ENCODE measurements at places on chromosomes 1 and 21.

DNA sequence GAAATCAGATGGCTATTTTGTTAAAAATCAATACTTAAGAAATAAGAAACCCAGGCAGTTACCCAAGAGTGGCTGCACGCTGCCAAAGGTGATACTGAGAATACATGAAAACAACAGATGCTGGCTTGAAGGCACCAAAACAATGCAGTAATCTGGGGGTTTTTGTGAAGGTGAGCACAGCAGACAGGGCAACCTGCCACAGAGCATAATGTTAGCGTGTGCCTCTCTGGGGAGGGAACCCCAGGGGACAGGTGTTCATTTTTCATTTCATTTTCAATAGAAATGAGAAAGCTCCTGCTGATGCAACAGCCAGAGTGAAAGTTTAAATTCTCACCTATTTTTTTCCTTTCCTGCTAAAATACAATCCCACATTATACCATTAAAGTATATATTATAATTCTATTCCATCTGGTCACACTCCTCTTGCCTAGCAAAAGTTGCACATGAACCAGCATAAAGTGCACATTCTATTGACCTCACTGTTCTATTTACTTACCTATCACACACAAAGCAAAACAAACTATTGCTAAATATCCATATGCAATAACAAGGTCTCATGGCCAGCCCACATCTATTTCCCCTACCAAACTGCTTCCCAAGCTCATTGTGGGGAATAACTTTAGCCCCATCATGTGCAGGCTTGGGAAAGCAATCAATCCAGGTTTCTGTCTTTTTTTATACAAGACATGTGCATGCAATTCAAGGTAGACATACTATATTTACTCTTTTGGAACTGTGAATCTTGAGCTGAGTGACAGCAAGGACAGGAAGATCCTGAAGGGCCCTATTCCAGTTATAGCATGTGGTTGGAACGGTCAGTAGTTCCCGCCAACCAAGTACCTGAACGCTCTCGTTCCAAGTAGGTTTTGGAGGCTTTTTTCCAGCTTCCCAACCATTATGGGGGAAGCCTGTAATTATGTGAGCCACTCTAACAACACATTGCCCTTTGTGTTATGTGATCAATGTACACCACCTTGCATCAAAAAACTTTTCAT, 173.6 kb downstream of the RERE start:
- no peak for DNase-seq

- DNase-seq = no peak
Observed at GRCh38 chr1:246638941-246639655, 72.8 kb downstream of the CNST start.

DNA sequence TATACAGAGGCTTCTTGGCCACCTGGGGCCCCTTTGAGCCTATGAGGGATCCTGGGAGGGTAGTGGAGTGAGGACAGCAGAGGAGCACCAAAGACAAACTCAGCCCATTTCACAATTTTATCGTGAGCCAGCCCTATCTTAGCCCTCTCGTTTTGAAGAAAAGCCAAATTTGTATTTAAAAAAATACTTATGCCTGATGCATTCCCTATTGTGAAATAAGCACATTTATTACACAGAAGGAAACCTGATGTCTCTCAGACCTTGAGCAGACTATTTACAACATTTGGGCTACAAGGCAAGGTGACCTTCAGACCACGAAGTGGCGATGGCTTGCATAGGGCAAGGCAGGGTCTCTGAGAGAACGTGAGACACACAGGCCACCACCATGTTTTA, 41.3 kb upstream of the H6PD start:
- DNase-seq = no peak

DNA sequence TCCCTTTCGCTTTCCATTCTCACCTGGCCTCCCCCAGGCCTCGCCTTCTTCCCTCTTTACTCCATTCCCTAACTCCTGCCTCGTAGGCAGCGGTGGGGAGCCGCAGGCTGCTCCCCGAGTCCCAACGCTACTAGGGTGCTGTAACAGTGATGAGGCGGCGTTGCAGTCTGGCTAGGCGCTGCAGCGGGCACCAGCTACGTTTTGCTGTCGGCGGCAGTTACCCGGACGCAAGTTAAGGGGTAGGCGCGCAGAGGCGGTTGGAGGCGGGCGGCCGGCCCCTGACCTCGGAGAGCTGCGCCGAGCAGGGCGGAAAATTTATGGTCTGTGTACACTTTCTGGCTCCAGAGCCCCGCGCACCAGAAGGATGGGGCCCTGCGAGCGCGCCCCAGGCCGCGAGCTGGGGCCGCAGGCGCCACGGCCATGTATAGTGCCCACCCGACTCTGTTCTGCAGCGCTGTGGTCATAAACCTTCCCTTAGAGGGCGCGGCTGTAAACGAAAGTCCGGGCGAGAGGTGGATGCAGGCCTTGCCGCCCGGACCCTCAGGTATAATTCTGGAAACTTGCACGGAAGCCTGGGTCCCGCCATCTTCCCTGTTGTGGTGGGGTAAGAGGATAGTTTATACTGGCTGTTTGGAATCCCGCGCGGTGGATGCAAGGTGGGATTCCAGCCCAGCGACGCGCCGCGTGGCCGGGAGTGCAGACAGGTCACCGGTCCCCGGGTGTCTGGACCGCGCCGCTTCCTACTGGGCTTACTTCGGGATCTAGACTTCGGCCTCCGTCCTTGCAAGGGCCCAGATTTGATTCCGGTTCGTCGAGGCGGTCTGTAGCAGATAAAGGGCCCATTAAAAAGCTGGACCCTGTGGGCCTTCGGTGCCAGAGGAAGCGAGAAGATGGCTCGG, 15.0 kb downstream of the HLX start:
- DNase-seq = no peak

DNA sequence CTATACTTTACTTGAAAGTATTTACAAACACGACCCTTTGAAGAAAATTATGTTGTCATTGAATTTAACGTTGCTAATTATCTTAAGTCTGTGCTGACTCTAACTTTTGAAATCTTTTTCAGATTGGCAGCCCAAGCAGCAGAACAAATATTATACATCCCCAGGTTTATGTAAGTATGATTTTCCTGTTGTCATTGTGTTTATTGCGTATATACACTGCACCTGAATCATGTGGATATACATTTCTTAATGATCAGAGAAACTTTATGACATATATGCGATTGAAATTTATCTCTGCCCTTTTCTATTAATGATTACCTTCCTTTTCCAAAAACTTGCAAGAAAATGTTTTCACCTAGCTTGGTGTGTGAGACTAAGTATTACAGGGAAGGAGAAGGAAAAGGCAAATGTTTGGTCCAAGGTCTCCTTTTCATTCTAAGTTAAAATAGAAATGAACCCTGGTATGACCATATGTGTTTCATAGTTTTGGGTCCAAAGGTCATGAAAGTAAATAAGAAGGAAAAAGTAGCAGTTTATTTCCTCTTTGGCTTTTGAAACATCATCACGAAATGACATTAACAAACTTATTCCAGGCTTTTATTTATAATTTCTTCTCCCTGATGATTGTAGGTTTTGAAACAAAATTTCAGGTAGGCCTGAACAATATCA, 116.8 kb downstream of the VPS13D start:
- DNase-seq = no peak

- DNase-seq = no peak
Observed at GRCh38 chr1:173532237-173532636, 55.1 kb downstream of the PRDX6 start.

Measured in stimulated activated CD8-positive, alpha-beta memory T cell treated with anti-CD3 and anti-CD28 coated beads, Interleukin-2, amount 100 ng/mL, for 1 hour (primary cell).